ENCODE measurements at places on chromosomes 13 and 19.

DNA sequence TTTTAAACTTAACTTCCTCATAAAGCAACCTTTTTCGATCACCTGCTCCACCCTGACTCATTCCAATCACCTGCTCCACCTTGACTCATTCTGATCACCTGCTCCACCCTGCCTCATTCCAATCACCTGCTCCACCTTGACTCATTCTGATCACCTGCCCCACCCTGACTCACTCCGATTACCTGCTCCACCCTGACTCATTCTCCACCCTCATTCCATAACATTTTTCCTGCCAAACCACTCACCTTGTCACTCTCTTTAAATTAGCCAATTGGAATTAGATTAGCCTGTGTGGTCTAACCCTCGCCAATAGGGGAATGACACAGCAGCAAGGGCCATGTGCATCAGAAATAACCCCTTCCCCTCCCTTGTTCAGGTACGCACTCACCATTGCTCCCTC is 31.9 kb upstream of the ZNF83 start:
- no peak for DNase-seq

GRCh38 chr19:14475251-14476073 is at the start of gene PTGER1:
Gene PTGER1, minus strand, starts transcription at chr19:14475354. Its CDS starts 1,034 bp downstream, at chr19:14474320.
- no peak for DNase-seq

DNA sequence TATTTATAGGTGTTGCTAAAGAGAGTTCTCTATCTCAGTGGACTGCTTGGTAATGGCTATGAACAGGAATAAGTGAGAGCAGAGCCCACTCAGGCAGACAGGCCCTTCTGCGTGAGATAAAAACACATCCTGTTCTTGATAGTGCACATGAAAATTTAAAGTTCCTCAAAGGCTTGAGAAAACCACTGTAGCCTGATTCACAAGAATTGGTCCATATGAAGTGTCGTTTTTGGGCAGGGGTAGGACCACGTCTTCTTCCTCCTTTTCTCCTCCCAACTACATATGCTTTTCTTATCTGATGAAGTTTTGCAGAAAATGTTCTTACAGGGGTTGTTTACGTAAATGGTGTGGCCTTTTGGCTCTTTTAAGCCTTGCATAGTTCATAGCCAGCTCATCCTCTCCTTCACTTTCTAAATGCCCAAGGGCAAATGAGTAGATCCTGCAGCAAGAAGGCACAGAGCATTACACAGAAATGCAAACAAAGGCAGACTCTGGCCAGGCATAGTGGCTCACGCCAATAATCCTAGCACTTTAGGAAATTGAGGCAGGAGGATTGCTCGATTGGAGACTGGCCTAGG is 53.8 kb downstream of the RNF6 start:
- no peak for DNase-seq

DNA sequence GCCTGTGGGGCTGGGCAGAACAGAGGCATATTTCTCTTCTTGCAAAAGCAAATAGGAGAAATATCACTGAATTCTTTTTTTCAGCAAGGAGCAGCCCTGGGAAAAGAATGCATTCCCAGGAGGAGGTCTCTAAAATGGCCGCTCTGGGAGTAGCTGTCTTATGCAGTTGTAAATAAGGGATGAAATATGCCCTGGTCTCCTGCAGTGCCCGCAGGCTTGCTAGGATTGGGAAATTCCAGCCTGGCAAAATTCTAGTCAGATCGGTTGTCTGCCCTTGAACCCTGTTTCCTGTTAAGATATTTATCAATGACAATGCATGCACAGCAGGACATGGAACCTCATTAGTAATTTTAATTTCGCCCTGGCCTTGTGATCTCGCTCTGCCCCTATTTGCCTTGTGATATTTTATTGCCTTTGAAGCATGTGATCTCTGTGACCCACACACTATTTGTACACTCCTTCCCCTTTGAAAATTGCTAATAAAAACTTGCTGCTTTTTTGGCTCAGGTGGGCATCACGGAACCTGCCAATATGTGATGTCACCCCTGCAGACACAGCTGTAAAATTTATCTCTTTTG is 1993.2 kb downstream of the PCDH9 start:
- DNase-seq = no peak

DNA sequence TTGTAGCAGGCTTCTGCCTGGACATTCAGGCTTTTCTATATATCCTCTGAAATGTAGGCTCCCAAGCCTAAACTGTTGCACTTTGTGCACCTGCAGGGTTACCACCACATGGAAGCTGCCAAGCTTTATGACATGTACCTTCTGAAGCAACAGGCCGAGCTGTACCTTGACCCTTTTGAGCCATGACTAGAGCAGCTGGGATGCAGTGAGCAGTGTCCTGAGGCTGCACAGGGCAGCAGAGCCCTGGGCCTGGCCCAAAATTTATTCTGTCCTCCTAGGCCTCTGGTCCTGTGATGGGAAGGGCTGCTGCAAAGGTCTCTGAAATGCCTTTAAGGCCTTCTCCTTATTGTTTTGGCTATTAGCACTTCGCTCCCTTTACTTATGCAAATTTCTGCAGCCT is 23.5 kb upstream of the CD177 start:
- no peak for DNase-seq

- no peak for DNase-seq
These were observed 8.3 kb upstream of the PRKD2 start for GRCh38 chr19:46725036-46725820.
